NCI-H1930 (cell line): ENCODE measurements at places on chromosomes 6 and 20.

GRCh38 chr6:10451394-10451793, 36.5 kb upstream of the TFAP2A start:
- DNase-seq, result no peak

- DNase-seq, result no peak
Measured at GRCh38 chr6:57193177-57193576, 21.1 kb downstream of the BAG2 start.

GRCh38 chr20:47583551-47583950, 81.9 kb downstream of the NCOA3 start:
- no peak for DNase-seq

- DNase-seq, result no peak
Measured at GRCh38 chr20:63471981-63472831, at the start of gene KCNQ2. TSS of gene KCNQ2 (minus strand) at chr20:63472655. CDS start at chr20:63472463, 192 bp downstream.

GRCh38 chr6:96058082-96058481, 42.3 kb downstream of the FUT9 start:
- DNase-seq, result no peak

DNA sequence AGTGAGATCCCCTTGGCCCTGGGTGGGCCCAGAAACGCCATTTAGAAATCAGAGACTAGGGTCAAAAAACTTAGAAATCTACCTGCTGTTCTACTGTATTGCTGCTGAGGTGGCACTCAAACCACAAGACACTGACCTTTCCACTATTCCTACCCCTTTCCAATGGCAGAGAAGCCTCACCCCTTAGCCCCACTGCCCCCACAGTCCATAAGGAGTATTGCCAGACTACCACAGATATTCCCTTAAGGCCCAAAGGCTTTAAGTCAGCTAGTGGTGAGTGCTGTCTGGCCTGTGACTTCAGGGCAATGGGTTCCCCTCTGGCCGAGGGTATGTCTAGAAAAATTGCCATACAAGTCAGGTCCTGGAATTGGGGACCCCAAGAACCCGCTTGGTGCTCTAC, 656.1 kb downstream of the COL12A1 start:
- DNase-seq, result no peak

DNA sequence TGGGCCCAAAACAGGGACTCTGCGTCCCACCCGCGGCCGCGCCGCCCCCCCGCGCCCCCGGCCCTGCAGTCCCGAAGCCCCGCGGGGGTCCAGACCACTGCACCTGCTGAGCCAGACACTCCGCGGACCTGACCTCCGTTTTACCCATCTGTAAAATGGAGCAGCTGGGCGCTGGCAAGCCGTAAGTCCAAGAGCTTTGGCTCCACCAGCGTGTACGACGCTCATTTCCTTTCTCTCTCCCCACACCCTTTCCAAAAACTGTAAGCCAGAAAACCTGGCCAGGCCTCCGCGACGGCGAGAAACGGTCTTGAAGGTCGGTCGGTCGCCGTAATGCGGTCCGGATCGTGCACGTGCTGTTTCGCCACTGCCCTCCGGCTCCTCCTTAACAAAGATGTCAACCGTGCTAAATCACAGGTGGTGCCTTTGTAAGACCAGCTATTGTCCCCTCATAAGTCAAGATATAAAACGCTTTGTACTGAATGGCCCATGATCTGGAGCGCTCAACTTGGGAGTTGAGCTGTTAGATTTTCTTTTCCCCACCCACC, 7.8 kb upstream of the NR2E1 start:
- peak; percentile 65 for DNase-seq

DNA sequence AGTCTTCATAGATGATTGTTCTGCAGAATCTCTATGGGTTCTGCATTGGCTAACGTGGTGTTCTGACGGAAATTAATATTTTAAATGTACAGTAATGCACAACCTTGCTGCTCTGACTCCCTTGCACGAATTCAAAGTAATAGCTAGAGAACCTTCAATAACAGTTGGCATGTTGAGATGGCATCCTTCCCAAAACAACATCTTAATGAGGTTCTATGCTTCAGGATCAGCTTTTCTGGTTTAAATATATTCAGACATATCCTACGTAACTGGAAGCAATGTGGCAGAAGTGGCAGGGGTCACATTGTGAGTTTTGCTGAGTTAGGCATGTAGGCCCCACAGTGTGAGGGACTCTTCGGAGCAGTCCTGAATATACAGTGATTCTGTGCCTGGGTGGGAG, 25.7 kb downstream of the DSE start:
- DNase-seq, result no peak

DNA sequence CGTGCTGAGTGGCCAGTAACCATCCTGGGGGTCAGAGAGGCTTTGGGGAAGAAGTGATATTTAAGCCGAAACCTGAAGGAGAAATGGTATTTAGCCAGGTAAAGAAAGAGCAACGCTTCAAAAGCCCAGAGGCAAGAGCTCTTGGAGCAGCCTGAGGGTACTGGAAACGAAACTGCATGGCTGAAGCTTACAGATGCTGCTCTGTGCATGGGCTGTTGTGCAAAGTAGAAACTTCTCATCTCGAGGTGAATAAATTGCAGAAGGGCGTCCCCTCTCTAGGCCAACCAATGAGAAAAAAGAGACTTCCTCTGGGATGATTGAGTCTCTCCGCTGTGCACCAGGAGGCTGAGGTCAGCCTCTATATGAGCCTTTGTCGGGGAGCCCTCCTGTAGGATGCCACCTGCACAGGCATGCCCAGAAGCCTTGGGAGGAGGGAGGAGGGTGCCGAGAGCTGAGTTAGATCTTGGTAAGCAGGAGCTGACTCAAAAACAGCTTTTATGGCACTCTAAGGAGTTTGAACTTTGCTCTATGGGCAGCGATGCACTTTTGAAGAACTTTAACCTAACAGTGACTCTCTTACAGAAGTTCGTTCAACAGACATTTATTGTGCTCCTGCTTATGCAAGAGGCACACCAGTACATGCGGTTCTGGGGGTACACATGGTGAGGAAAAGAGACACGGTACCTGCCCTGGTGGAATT, 61.6 kb upstream of the EDN1 start:
- no peak for DNase-seq

DNA sequence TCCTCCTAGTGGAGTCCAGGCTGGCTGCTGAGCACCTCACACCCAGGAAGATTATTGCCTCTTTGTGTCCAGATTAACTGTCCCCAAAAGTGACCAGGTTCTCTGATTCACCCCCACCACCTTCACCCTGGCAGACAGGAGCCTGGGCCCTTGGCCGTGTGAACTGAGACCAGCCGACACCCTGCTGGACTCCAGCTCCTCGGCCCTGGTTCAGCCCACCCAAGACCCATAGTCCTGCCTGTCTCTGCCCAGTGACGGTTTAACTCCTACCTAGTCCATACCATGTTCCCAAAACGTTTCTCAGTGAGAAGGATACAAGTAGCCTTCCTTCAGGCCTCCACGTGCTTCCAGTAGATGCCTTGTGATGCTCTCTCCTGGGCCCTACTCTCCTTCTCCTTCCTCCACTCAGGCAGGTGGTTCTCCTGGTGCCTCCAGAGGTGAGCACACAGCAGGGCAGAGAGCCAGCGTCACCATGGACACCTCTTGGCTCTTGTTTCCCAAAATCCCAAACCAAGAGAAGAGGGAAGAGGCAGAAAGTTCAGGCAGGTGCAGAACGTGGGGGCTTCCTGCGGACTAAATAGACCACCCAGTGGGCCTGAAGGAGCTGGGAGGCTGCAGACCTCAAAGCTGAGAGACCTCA, 134.4 kb upstream of the CST7 start:
- DNase-seq, result no peak

- no peak for DNase-seq
Measured at GRCh38 chr20:2694008-2694471, 1.5 kb downstream of the EBF4 start.

DNA sequence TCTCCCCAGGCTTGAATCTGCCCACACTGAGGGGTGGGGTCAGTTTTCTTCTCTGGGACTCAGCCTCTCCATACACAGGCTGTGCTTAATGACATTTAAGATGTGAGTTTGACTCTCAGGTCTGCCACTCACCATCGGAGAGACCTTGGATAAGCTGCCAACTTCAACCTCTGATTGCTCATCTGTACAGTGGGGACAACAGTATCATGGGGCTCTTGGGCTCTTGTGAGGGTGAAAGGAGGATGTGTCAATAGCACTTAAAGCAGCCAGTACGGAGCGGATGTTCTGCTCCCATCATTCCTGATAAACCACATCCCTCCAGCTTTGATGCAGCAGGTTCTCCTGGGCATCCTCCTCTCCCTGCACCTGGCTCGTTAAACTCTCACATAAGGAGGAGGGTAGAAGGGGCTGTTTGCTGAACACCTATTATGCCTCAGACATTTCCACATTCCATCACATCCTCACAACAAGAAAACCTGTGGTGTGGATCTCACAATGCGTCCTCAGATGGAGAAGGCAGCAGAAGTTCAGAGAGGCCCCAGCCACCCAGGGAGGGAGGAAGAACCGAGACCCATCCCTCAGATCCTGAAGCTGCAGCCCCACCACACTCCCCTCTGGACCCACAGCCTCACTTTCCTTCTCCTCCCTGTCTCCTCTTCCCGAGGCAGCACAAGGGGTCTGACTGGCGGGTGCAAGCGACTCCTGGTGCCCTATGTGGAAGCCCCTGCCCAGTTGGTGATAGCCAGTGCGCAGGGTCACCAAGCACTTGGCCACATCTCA, 1.9 kb upstream of the PDYN start:
- DNase-seq, result no peak

- no peak for DNase-seq
Measured at GRCh38 chr6:100309174-100309573, 155.5 kb downstream of the SIM1 start.

DNA sequence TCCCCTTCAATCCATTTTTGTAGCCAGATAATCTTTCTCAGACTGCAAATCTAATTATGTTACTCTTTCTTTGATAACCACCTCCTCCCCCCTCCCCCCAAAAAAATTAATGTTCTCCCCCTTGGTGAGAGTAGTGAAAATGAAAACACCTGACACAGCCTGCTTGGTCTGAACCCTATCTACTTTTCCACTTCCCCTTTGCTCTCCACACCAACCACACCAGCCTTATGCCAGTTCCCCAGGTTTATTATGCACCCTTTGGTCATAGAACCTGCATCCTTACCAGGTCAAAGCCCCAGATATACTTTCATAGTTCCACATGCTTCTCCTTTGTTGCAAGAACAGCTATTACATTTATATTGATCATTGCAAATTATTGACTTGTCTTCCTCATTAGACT, 19.4 kb downstream of the PFDN4 start:
- DNase-seq, result no peak

DNA sequence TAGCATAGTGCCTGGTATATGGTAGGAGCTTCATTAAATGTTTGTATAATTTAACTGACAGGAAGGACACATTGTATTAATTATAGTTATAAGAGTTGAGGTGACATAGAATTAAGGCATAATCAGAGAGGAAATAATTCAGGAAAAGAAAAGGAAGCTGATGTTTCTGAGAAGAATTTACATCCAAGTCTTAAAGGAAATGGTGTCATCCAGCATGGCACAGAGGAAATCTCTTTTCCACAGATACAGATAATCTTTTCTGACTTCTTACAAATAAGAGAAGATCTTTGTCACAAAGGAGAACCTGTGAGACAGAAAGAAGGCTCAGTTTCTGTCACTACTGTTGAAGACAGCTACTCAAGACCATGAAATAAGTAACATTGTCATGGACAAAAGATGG, 222.5 kb downstream of the GJA1 start:
- no peak for DNase-seq

GRCh38 chr6:37204014-37204751, 34.2 kb downstream of the PIM1 start:
- no peak for DNase-seq

GRCh38 chr6:130585587-130585986, 219.8 kb downstream of the TMEM200A start:
- DNase-seq, result no peak

GRCh38 chr6:158781692-158782373, 37.3 kb downstream of the EZR start:
- no peak for DNase-seq

GRCh38 chr6:153568628-153569027, 437.5 kb upstream of the RGS17 start:
- DNase-seq, result no peak

DNA sequence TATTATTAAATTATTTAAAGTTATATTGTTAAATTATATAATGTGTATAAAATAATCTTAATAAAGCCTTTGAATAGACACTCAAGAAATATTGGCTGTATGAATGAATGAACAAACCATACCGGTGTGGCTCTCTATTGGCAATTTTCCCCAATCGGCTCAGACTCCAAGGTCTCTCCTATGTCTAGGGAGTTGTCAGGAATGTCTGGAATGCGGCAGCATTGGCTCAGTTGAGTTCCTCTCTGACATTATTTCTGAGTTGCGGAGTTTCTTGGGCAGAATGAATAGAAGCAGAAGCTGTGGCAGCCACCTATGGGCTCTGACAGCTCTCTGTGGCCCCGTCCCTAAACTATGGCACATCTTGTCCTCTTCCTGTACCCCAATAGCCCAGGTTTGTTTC, 111.0 kb downstream of the SOBP start:
- no peak for DNase-seq

GRCh38 chr6:25635886-25636317, 16.1 kb upstream of the SCGN start:
- peak; percentile 24 for DNase-seq

GRCh38 chr20:33545763-33546162, 55.9 kb downstream of the CBFA2T2 start:
- DNase-seq, result no peak

DNA sequence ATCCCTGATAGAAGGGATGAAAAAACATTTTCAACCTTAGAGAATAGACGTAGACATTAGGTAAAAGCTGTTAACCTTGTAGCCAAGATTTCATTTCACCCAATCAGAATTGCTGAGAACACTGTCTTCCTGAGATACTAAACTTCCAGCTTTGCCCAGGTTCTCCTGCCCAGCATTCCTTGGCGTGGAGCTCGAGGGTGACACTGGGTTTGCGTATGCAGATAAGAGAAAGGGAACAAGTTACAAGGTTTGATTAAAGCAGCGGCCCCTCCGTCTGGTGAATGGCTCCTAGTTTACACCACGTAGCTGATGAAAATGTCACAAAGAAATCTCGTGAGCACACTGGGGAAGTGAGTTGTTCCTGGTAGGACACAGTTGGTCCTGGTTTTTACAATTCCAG, 247.8 kb downstream of the FARS2 start:
- no peak for DNase-seq

- DNase-seq, result no peak
Measured at GRCh38 chr6:106773996-106774629, 144.7 kb downstream of the QRSL1 start.
